ENCODE measurements at places on chromosomes 6 and 20.

- no peak for DNase-seq
Observed at GRCh38 chr6:144075187-144075586, 20.2 kb downstream of the SF3B5 start.

DNA sequence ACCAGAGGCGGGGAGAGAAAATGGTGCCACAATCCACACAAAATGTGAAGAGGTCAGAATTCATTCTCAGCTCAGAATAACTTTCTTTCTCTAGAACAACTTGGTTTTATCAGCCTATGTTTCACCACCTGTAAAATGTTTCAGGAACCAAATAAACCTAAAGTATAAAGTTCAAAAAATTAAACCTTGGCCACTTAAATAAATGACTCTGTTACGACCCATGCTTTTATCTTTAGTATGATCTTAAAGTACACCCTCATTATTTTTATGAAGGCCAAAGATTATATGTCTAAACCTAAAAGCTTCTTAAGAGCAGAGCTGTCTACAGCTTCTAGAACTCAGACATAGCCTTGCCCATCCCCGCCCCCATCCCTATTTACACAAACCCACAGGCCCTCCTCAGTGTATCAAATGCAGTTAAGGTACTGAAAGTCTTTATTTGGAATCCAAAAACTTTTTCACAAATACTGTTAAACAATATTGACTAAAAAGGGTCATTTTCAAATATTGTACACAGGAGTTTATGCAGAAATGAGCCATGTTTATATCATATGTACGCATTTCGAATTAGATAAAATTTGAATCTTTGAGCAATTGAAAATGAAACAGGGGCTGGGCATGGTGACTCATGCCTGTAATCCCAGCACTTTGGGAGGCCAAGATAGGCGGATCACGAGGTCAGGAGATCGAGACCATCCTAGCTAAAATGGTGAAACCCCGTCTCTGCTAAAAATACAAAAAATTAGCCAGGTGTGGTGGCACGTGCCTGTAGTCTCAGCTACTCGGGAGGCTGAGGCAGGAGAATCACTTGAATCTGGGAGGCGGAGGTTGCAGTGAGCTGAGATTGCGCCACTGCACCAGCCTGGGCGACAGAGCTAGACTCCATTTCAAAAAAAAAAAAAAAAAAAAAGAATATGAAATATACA lies 5.7 kb upstream of the NHSL1 start:
- no peak for DNase-seq

GRCh38 chr20:4904127-4904860 lies 97.0 kb downstream of the SLC23A2 start:
- DNase-seq: no peak

GRCh38 chr6:97222903-97223302 lies 60.1 kb downstream of the MMS22L start:
- no peak for DNase-seq

DNA sequence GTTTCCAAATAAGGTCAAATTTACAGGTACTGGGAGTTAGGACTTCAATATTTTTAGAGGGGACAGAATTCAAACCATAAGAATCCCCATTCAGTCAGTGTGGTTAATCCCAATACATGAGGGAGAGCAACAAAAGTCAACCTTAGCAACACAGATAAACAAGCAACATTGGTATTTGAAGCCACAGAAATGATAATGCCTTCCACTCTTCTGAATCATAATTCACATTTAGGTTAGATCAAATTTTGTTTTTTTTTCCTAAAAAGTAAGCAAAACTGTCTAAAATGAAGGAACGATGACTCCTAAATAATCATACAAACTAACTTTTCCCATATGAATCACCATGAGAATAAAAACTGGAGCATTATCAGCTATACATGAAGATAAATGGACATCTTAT lies 246.0 kb upstream of the TENT5A start:
- DNase-seq: no peak

DNA sequence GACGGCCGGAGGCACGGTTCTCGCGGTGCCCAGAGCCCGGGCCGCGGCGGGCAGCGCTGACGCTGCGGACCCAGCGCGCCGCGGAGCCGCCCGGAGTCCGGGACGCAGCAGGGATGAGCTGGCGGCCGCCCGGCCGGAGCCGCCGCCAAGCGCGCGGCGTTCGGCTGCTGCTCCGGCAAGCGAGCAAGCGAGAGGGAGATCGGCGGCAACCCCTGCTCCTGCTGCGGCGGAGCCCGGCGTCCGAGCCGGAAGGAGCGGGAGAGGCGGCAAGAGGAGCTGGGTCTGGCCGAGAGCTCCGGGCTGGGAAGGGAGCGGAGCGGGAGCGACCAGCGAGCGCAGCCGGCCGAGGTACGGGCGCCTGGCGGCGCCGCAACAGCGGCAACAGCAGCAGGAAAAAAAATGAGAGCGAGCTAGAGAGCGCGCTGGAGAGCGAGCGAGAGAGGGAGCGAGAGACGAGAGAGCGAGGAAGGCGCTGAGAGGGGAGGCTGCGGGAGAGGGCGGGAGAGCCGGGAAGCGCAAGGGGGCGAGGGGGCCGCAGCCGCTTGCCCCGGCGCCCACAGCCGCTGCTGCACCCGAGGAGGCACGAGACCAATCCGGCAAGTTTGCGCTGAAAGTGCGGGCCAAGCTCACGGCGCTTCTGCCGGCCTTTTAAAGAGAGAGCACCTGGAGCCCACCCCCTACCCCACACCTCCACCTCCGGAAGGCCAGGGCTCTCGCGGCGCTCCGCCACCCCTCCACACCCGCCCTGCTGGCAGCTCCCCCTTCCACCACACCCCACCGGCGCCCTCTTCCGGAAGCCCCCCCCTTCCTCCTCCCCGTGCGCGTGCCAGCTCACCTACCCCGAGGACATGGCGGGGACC lies 496 bp downstream of the GRM4 start:
- no peak for DNase-seq

DNA sequence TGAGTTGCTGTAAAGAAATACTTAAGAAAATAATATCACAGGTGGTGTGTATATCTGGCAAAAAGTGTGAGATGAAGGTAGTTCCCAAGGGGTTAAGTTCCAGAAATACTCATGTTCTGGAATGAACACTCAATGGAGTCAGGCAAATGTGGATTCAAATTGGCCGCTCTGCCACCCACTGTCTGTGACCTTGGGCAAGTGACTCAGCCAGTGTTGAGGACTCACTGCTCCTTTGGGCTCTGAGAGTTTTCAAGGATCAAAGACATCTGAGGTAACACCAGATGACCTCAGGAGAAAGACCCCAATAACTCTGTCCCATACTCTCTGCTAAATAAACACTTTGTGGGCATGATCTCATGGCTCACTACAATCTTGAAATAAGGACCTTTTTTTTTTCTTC lies 59.2 kb upstream of the EYA2 start:
- no peak for DNase-seq

DNA sequence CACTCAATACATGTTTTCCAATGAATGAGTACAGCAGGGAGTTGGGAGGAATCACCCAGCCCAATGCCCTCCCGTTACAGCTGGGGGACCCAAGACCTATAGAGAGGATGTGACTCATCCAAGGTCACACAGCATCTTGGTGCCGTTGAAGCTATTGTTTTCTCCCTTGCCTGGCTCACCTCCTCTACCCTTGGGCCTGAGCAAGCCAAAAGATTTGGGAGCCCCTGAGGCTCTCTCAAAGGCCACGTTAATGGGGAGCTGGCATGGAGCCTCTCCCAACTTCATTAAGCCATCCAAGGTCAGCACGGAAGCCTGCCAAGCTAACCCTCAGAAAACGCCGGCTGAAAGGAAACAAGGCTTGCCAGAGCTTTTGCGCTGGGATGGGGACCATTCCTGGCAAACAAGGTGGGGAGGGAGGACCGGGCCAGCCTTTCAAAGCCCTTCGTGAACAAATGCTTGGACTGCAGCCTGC lies 30.4 kb downstream of the KCNB1 start:
- no peak for DNase-seq

DNA sequence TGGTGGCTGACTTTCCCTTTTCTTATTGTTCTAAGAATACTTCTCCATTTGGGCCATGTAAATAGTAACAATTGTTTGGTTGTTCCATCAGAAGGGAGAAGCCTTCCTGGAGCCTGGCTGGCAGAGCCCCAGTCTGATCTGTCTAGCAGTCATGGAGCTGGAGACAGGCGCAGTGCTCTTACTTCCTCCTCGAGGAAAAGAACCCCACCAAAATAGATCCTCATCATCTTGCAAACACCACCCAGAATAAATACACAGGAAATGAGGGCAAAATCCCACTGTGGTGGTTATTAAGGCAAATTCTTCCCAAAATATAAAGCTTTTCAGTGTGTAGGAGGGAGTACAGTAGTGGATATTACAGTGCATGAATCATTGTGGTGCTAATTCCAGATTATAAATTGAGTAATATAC lies 195.1 kb upstream of the SGK1 start:
- no peak for DNase-seq

DNA sequence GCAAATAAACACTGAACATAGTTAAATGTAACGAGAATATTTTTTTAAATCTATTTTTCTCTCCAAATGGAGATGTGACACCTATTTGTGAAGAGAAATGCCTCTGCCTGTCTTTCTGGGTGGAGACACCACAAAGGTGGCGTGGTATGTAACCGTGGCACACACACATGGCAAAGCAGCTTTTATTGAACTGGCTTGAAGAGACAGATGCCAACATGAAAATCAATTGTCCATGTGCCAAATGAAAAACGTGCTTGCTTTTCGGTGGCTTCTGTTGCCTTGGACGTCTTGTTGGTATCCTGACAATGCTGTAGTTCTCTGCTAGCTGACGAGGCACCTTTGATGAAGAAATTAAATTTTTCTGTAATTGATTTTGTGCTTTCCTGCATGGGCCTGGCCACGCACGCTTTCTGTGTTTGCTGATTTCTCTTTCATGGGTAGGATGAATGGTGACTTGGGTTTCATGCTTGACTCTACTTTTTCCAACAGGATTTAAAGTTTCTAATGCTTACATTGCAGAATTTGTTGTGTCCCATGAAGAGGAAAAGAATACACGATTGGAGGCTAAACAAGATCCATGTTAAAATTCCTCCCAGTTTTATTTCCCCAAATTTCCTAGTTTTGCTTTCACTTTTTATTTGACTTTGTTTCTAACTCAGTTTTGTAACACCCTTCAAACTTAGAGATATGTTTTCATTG lies 202.6 kb downstream of the TMEM242 start:
- no peak for DNase-seq

- no peak for DNase-seq
Observed at GRCh38 chr6:125304970-125305660, 3.3 kb upstream of the HDDC2 start.

GRCh38 chr20:24651976-24652345 lies 182.5 kb downstream of the SYNDIG1 start:
- DNase-seq: no peak

DNA sequence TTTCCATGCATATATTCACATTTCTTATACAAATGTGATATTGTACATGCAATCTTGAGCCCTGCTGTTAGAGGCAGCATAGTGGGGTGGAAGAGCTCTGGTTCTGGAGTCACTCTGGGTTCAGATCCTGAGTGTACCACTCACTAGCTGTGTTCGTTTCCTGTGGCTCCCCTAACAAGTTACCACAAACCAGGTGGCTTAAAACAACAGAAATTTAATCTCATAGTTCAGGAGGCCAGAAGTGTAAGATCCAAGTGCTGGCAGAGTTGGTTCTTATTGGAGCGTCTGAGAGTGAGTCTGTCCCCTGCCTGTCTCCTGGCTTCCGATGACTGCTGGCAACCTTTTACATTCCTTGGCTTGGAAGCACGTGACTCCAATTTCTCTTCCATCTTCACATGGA lies 115.6 kb downstream of the MAP3K7 start:
- DNase-seq: no peak

DNA sequence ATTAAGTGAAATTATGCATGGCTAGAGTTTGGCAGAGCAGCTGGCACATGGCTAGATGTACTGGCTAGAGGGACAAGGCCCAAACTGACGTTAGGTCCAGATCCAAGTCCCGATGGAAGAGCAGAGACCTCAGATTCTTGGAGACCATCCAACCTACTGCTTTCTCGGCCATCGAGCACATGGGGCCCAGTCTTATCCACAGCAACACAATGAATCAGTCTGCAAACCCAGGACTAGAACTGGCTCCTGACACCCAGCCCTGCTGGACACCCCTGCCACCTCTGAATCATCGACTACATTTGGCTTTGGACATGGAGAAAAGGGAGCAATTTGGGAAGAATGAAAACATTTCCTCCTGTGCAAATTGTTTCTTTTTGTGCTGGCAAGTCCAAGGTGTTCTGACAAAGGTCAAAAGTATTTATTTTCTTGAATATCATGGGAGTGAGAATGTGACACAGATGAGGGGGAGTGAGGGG lies 23.9 kb upstream of the YWHAB start:
- no peak for DNase-seq

GRCh38 chr6:169862892-169863525 lies 111.6 kb downstream of the ERMARD start:
- no peak for DNase-seq

DNA sequence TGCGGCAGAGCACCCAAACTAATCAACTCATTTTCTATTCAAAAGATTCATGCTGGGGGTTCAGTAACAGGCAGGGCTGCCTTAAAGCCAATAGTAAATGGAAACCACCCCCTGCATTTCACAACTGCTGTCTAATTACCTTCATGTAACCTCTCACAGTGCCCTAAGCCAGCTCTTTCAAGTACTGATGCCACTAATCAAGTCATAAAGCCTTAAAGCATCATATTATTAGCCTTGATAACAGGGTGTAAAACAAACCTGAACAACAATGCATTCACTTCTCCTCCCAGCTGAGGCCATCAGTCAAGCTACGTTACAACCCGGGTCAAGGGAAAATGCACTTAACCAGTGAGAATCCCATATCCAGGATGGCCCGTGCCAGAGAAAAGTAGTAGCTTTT lies 33.0 kb downstream of the TRERF1 start:
- no peak for DNase-seq

- no peak for DNase-seq
Observed at GRCh38 chr6:144467172-144467762, 182.1 kb downstream of the UTRN start.

DNA sequence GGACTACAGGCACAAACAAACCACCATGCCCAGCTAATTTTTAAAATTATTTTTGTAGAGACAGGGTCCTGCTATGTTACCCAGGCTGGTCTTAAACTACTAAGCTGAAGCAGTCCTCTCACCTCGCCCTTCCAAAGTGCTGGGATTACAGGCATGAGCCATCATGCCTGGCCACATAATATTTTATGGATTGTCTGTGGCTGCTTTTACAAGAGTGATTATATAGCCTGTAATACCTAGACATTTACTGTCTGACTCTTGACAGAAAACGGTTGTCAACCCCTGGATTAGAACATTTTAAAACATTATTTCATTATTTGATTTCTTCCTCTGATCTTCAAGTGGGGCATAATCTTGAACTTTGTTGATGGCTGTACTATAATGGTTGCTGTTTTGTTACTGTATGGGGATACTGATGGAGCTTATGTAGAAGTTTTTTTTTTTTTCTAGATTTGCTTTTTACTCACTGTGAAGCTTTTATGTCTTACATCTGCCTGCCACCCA lies 14.3 kb downstream of the PARD6B start:
- no peak for DNase-seq

- no peak for DNase-seq
Observed at GRCh38 chr20:60870040-60870439, 382.0 kb upstream of the CDH4 start.

DNA sequence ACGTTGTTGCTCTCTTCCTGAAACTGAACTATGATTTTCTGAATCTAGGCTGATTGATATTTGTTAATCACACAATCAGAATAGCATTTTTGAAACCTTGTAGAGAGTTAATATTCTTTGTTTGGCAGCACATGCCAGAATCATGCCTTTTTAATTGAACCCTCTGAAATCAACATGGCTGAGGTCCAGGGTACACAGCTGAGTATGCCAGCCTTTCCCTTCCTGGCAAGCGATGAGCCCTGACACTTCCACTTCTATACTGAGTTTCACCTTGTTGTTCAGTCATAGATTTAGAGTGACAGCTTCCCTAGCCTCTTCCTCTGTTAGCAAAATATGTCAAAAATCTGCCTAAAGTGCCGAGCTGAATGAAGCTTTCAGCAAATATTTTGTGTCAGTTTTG lies 6.8 kb downstream of the HDDC2 start:
- DNase-seq: no peak
